ENCODE measurements at places on chromosomes 16 and 17.

- DNase-seq, result no peak
Observed at GRCh38 chr17:17325228-17325627, 22.1 kb downstream of the NT5M start.

- DNase-seq, result no peak
Observed at GRCh38 chr17:56929362-56929969, 15.6 kb upstream of the TRIM25 start.

GRCh38 chr17:55286681-55287589 lies 22.2 kb downstream of the HLF start:
- no peak for DNase-seq

GRCh38 chr17:34386343-34386696 lies 23.3 kb upstream of the CCL1 start:
- no peak for DNase-seq

- no peak for DNase-seq
Observed at GRCh38 chr17:41864498-41864835, 756 bp downstream of the KLHL11 start.

DNA sequence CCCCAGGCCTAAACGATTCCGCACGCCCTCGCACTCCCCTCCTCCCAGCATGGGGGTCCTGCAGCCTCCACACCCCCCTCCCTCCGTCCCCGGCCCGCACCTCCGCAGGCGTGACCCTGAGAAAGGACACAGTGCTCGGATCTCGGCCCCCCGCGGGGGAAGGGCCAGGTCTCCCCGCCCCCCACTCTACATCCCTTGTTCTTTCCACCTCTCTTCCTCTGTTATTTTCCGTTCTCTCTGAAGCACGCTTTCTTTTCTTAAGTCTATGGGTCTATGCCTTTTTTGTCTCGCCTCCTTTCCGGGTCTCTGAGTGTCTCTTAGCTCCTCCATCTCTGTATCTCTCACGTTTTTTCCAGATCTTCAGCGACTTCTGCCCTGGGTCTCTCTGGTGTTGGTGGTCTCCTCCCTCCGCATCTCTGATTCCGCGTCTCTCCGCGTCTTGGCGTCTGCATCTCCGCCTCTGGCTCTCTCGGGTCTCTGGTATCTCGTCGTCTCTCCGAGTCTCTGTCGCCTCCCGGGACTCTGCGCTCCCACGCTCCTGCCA lies 2.1 kb upstream of the HES7 start:
- no peak for DNase-seq

GRCh38 chr16:58499092-58499511 lies 841 bp upstream of the NDRG4 start:
- no peak for DNase-seq

DNA sequence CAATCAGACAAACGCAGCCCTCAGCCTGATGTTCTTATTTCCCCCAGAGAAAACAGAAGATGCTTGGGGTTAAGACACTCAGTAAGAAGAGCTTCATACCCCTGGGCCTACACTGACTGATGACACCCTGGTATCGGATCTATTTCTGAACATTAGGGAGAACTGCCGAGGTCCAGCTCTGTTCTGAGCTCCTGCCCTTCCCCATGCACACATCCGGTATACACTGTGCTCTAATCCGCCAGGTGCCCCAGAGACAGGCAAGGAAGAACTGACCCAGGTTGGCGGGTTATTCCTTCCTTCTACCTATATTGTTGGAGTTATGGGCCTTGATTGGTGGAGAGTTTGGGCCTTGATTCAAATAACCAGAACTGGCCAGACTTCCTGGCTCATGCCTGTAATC lies 58.0 kb upstream of the TEKT3 start:
- DNase-seq, result no peak

DNA sequence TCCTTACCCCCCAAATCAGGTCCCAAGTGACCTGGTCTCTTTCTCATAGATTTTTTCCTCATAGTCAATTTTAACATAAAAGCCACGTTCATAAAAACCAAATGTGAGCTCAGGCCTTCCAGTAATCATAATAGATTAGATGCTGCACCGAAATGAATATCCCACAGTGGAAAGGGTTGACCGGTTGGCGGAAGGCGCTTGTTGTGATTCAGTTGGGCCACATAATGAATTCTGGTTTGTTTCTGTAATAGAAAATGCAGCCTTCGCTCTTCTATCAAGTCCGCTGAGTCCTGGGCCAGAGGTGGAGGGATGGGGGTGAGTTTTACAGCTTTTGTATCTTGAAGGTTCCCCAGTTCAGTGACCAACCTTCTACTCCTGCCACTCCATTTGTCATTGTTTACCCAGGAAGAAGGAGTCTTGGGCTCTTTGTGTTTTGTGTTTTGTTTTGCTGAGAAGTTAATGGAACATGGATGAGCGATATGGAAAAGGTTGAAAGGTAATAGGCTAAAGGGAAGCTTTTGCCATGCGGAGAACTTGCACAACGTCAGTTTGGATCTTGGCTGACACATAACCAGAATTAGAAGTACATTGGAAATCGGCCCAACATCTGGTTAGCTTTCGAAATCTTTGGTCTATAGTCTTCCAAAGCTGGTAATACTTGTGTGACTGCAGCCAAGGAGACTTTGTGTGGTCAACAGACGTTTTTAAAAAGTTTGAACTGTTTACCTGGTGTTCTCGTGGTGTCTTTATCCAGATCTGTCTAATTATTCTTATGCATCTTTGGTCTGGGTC lies 89.5 kb downstream of the CLEC16A start:
- DNase-seq, result no peak

- DNase-seq, result no peak
Observed at GRCh38 chr17:16325964-16326363, 27.3 kb downstream of the CENPV start.

DNA sequence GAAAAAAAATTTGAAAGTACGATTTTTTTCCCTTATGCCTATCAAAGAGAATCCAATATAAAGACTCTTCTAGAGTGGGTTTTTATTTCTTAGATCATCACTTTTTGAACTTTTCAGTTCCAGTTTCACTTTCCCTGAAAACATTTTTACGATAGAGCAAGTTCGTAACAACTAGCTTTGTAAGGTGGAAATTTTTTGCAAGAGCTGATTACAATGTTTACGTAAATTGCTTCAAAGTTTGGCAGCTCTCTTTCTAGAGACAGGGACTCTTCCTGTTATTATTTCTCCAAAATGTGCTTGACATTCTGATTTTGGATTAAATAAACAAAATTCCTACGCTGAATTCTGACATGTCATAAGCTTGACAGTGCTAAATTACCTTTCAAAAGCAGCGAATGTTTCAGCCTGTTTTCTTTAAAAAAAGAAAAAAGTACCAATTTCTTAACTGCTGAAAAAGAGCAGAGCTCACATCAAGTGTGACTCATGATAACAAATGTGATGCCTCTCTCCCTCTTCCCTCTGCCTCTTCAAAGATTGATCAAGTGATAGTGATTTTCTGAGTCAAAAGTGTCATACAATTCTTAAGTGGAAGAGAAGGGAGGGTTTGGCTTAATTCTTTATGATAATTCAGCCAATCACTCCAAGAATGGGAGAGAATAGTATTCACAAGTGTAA lies 175.2 kb downstream of the KCNJ2 start:
- DNase-seq, result no peak

DNA sequence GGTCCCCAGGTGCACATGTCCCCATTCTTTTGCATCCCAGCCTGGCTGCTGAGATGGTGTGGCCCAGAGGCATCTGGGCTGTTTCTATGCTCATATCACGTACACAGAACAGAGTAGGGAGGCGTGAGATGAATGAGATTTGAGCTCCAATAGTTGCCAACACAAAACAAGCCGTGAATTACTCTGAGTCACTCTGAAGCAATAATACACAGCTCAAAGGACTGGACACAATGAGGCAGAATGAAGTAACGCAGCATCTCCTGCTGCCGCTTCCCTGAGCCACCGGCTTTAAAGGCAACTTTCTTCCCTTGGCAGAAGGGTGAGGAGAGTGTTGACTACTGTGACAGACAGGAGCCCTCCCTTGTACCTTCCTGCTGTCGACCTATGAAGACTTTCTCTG lies 33.9 kb upstream of the CLEC18B start:
- no peak for DNase-seq

GRCh38 chr16:82848013-82848412 lies 221.2 kb downstream of the CDH13 start:
- no peak for DNase-seq

DNA sequence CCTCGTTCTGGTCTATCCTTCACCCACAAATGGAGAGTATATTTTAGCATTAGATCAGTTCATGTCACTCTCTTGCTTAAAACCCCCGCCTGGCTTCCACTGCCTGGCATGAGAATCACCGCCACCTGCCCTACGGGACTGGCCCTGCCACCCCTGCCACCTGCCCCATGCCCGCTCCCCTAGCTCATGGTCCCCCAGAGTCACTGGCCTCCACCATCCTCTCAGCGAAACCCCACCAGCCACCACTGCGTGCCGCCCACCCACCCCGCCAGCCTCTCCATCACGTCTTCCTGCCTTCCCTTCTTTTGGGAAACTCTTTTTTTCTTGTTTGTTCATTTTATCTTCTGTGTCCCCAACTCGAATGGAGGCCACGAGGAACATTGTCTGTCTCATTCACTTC lies 982 bp upstream of the ENPP7 start:
- DNase-seq, result no peak

Data from activated CD4-positive, alpha-beta memory T cell treated with anti-CD3 and anti-CD28 coated beads for 36 hours (primary cell).